ENCODE measurements at places on chromosomes 12 and 14. TPM values are rescaled to one million over a fixed set of nuclear protein-coding genes. Genes with fewer than 3 reads are reported as not detected.
A peak's percentile ranks its signal among the peaks of the same experiment; 100 is the strongest.

Gene CPNE6
- not detected for total RNA-seq

Gene PTHLH
- total RNA-seq = not detected

Gene MEG3
- total RNA-seq = not detected

Gene GPR135
- total RNA-seq = 0.77 TPM

Gene RPS6KA5
- total RNA-seq = 6.0 TPM

Gene NANOG
- total RNA-seq = not detected

Gene EFS
- total RNA-seq = 0.14 TPM

Gene FGF23
- total RNA-seq = not detected

DNA sequence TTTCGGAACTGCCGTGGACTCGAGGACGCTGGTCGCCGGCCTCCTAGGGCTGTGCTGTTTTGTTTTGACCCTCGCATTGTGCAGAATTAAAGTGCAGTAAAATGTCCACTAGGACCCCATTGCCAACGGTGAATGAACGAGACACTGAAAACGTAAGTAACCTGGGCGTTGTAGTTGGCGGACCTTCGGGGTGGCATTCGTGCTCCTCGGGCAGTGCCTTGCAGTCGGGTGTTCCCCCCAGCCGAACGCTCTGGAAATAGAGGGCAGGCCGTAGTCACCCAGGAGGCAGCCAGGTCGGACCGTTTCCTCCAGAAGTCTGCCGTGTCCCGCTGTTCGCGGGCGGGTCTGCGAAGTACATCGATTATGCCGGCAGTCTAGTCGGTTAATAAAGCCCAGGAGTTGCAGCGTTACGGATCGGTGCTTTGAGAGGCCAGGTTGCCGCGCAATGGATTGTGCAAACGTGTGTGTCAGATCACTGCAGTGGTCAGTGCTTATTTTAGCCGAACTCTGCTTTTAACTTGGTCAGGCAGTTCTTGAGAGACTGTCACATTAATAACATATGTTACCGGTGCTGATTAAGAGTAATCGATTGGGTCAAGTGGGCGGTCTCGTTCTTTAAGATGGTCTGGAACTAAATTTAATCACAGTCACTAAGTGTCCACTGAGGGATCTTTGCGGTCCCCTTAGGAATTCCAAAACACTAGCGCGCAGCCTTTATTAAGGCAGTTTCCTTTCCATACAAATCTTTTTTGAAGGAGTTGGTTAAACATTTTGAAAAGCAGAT lies 906 bp downstream of the MARK3 start:
- no peaks in the 10 kb centered on the region for H3K27me3 ChIP-seq
- peaks cover 9% of the 10 kb centered on the region for H3K4me1 ChIP-seq
- peak overlapping the region; percentile 45 for H3K27ac ChIP-seq
- no peaks in the 10 kb centered on the region for H3K36me3 ChIP-seq
- peak overlapping the region; percentile 98 for H3K4me3 ChIP-seq
- no peak for DNase-seq

DNA sequence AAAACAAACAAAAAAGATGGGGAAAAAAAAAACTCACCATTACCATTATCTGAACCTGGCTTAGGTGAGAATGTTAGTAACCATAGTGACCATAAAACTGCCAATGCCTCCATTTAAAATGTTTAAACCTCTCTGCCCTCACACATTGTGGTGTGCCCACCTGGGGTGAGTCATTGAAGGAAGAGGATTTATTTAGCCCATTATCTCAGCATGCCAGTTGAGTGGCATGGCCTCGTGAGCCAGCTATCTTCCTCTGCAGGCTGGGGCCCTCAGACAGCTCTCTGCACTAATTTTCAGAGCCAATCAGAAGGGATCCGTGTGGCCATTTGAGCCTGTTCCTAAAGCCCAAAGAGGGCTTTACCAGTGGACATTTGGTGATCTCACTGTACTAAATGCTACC lies 81.8 kb upstream of the CCDC198 start:
- no peaks in the 10 kb centered on the region for H3K36me3 ChIP-seq
- H3K4me3 ChIP-seq = no peak overlapping the region
- H3K4me1 ChIP-seq = no peaks in the 10 kb centered on the region
- no peaks in the 10 kb centered on the region for H3K27me3 ChIP-seq
- no peak for DNase-seq

DNA sequence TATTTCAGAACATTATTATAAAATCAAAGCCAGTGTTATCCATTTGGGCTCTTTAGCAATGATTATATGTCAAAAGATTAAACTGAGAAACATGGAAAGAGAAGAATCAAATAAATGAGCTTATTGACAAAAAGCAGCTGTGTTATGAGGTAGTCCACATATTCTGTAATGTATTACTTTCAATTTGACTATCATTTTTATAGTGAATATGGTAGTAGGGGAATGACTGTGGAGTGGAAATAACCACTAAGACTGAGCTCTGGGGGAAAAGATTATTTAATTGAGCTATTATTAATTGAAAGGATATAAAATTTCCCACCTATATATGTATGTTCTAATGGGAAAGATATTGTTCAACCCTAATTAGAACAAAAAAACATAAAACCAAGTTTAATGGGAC lies 381.3 kb downstream of the TMTC2 start:
- no peaks in the 10 kb centered on the region for H3K4me1 ChIP-seq
- H3K4me3 ChIP-seq = no peak overlapping the region
- no peaks in the 10 kb centered on the region for H3K27me3 ChIP-seq

DNA sequence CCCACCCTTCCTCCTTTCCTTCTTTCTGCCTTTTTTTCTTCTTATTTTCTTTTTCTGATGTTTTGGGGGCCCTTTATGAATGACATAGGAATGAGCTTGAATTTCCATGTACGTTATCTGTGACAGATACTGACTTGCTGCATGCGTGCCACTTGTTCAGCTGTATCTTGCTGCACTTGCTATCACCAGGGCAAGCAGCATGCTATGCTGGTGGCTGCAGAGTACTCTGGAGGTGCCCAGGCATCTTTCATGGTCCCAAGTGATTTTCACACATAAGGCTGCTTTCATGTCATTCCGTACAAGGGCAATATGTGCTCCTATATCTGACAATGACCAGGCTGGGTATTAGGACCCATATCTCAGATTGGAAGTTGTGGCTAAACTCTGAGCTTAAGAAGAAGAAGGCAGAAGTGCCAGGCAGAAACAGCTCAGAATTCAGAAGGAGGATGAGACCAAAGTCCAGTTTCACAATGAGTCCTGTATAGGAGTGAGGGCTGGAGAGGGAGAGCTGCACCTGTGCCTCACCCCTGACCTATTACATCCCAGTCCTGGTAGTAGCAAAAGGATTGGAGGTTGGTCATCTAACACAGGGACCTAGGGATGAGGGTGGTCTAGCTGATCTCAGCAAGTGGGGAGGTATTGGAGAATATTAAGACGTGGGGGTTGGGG lies 299.0 kb upstream of the DDHD1 start:
- H3K4me3 ChIP-seq = no peak overlapping the region
- no peaks in the 10 kb centered on the region for H3K36me3 ChIP-seq
- no peak for DNase-seq
- H3K27me3 ChIP-seq = no peaks in the 10 kb centered on the region

DNA sequence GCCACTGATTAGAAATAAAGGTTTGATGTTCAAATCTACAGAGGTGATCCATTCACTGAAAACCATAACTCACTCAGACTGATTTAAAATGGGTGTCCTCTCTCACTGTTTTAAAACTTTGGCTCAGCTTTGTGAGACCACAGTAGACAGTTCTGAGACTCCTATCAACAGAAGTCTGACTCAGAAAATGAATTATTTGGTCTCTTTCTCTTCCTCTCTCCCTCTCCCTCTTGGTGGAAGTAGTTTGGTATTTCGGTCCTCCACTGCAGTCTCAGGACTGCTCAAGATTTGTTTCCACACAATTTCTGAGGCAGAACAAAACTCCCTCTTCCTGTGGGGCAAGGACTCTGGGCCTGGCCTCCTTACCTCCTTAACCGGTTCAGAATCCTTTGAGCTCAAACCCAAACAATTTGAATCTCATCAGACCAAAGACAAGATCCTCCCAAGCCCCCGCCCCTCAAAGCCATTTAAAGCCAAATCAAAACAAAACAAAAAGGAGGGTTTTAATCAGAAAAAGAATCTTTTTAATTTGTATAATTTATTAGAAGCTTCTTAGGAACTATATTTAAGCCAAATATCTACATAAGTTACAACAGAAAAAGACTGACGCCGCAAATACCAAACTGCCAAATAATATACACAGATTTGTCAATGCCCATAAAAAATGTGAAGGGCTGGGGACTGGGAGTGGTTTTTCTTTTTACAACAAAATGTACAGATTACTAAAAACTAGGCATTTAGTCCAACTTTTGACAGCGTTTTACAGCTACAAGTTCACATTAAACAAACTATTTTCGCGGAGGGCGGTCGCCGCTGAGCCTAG lies 3.9 kb downstream of the NKX2-1 start:
- H3K36me3 ChIP-seq = no peaks in the 10 kb centered on the region
- peaks cover 13% of the 10 kb centered on the region for H3K4me1 ChIP-seq
- no peak overlapping the region for H3K4me3 ChIP-seq

GRCh38 chr12:79655036-79655435 lies 35.7 kb downstream of the PAWR start:
- no peaks in the 10 kb centered on the region for H3K36me3 ChIP-seq
- DNase-seq = no peak
- H3K4me3 ChIP-seq = no peak overlapping the region

DNA sequence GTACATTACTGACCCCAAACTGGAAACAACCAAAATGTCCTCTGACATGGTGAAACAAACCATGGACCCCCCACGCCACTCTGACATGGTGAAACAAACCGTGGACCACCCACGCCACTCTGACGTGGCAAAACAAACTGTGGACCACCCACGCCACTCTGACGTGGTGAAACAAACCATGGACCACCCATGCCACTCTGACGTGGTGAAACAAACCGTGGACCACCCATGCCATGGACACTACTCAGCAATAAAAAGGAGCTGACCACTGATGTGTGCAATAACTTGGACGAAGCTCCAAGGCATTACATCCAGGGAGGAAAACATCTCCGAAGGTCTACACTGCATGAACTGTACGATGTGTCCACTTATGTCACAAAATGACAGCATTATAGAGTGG lies 3.1 kb upstream of the GOLGA3 start:
- H3K27ac ChIP-seq = no peak overlapping the region
- H3K4me3 ChIP-seq = no peak overlapping the region
- H3K27me3 ChIP-seq = no peaks in the 10 kb centered on the region
- peaks cover 11% of the 10 kb centered on the region for H3K4me1 ChIP-seq
- H3K36me3 ChIP-seq = no peaks in the 10 kb centered on the region

DNA sequence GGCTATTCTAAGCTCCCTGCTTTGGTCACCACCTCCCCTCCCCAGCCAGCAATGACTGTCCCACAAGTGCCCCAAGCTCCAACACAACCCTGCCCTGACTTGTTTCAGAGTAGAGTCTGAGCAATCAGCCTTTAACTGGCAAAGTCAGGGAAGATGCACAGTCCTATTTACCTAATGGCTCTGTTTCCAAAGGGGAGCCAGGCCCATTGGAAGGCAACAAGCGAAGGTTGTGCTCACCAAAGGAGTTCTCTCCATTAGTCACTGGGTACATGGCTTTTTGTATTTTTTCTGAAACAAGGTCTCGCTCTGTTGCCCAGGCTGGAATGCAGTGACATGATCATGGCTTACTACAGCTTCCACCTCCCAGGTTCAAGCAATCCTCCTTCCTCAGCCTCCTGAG lies 267.1 kb upstream of the CRY1 start:
- H3K4me1 ChIP-seq = no peaks in the 10 kb centered on the region
- no peaks in the 10 kb centered on the region for H3K36me3 ChIP-seq
- no peak overlapping the region for H3K27ac ChIP-seq
- no peak for DNase-seq

- DNase-seq = no peak
- no peaks in the 10 kb centered on the region for H3K27me3 ChIP-seq
- H3K4me1 ChIP-seq = no peaks in the 10 kb centered on the region
- no peak overlapping the region for H3K4me3 ChIP-seq
These were observed 208.5 kb downstream of the SLC41A2 start for GRCh38 chr12:104749545-104749944.

DNA sequence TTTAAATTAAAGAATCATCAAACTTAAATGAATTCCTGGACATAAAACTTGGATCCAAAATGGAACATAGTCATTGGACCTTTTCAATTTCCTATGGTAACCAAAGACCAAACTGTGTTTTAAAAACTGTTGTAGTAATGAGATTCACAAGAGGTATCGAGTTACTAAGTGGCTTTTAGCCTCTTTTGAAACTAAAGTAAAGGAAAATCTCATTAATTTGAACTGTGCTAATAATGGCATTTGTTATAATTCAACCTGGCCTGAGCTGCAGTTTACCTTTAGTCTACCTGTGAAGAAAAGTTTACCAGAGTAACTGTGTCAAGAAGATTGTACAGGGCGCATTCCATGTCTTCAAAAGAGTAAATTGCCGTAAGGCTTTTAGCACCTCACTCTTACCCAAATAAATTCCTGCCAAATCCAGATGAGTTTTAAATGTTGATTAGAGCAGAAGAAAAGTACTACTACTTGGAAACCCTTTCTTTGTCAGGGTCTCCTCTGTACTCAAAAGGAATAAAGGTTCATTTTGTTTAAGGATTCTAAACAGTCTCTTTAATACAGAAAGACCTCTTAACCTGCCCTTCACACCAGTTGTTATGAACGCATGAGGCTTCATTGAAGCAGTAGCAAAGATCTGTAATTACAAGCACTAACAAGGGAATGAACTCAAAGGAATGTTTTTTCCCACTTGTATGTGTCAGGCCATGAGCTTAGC lies 17.1 kb upstream of the MED13L start:
- no peak overlapping the region for H3K27ac ChIP-seq
- peaks cover 22% of the 10 kb centered on the region for H3K4me1 ChIP-seq

GRCh38 chr14:33945210-33946088 lies 5.4 kb downstream of the EGLN3 start:
- DNase-seq = no peak
- H3K36me3 ChIP-seq = no peaks in the 10 kb centered on the region
- peaks cover 2% of the 10 kb centered on the region for H3K4me1 ChIP-seq

- H3K36me3 ChIP-seq = no peaks in the 10 kb centered on the region
- no peaks in the 10 kb centered on the region for H3K27me3 ChIP-seq
- no peak overlapping the region for H3K27ac ChIP-seq
- no peak overlapping the region for H3K4me3 ChIP-seq
- no peak for DNase-seq
- peaks cover 16% of the 10 kb centered on the region for H3K4me1 ChIP-seq
These were observed 65.8 kb downstream of the VWF start for GRCh38 chr12:6058481-6059161.

GRCh38 chr12:49647827-49648711 lies 24.7 kb downstream of the PRPF40B start:
- no peak for DNase-seq
- H3K36me3 ChIP-seq = peaks cover 3% of the 10 kb centered on the region
- no peaks in the 10 kb centered on the region for H3K27me3 ChIP-seq
- H3K27ac ChIP-seq = peak overlapping the region; percentile 10
- H3K4me3 ChIP-seq = no peak overlapping the region
- peaks cover 16% of the 10 kb centered on the region for H3K4me1 ChIP-seq

DNA sequence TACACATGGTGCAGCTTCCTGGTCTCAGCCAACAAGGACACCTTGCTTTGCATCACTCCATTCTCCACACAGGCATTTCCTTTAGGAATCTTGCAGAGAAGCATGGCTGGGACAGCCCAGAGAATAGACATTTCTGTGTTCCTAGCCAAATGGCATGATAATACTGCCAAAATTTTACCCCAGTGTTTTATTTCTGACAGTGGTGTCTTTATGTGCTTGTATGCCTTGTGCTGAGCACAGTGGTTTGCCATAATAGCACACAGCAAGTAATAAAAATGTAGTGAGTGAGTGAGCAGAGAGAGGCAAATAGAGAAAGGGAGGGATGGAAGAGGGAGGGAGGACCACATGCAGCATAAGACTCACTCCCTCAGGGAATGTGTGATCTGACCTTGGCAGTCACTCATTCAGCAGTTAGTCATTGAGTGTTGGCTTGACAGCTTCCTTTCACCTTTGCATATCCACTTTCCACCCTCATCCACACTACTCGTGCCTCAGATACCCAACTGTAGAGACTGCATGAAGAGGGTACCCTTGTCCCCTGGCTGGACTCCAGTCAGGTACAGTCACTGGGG lies 212.8 kb upstream of the CCDC196 start:
- no peak for DNase-seq
- no peaks in the 10 kb centered on the region for H3K36me3 ChIP-seq
